Fibroblast of skin of left biceps (primary cell): ENCODE measurements at places on chromosomes 2 and 18.

DNA sequence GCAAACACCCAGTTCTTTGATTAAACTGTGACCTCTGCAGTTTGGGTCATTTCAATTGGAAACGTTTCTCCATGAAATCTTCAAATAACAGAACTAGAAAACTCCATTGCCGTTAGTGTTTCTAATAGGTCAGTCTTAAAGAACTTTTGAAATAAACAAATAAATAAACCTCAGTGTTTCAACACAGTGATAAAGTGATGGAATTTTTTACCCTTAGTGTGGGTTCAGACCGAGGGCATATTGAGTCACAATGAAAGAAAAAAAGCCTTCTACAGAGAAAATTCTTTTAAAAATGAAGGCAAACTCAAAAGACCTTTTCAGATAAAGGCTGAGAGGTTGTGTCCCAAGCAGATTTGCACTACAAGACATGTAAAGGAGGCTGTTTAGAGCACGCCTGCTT, 149.6 kb downstream of the NCKAP5 start:
- DNase-seq = no peak

DNA sequence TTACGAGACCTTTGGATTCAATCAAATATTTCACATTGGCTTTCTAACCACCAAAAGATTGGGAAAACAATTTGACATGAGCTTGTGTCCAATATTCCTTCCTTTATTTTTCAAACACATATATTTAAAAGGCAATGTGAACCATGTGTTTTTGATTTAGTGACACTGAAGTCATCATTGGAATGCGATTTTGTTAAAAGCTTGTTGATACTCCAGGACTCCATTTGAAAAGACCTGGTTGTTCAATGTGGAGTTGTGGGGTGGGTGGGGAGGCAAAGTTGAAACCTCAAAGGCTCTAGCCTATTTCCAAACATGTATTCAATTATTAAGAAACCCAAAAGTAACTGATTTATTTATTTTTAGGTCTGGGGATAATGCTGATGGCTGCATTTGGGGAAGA, 114.1 kb upstream of the TRIB2 start:
- DNase-seq = peak; percentile 42

DNA sequence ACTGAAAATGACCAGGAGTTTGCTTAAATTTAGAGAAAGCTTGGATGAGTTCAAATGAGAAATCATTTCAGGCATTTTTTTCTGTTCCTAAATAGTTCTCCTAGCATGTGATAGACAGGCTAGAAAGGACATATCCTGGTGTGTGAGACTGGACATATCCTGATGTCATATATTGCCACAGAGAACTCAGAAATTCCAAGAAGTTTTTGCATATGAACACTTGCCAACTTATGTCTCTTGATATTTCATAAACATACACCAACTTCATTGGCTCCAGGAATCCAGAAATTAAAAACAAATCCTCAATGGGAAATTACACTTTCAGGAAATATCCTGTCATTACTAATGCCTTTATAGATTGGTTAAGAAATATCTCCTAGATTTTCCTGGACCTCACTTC, 2.9 kb upstream of the SERPINB4 start:
- peak; percentile 17 for DNase-seq

GRCh38 chr18:57023275-57023882, 123.5 kb upstream of the BOD1L2 start:
- DNase-seq = no peak

GRCh38 chr2:64487256-64488049, 33.5 kb downstream of the LGALSL start:
- DNase-seq = no peak

DNA sequence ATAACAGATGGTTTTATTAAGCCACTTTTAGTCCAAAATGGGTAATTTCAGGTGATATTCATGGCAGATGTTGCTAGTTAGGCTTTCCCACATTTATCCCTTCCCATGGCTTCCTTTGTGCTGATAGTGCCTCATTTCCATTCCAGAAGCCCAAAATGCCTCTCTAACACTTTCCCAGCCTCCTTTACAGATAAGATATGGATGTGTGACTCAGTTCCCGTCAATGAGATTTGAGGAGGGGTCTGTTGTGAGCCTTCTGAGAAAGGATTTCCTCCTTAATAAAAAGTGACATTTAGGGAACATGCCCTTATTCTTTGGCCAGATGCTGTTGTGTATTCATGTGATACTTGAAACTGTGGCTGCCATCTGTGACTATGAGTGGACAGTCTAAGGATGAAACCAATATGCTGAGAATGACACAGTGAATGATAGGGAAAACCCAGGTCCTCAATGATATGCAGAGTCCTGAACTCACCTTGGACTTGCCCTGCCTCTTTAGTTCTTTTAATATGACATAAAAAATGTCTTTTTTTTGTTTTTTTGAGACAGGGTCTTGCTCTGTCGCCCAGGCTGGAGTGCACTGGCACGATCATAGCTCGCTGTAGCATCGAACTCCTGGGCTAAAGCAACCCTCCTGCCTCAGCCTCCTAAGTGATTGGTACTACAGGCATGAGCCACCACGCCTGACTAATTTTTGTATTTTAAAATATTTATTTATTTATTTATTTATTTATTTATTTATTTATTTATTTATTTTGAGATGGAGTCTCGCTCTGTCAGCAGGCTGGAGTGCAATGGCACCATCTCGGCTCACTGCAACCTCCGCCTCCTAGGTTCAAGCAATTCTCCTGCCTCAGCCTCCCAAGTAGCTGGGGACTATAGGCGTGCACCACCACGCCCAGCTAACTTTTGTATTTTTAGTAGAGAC, 5.8 kb upstream of the ACSL3 start:
- no peak for DNase-seq

DNA sequence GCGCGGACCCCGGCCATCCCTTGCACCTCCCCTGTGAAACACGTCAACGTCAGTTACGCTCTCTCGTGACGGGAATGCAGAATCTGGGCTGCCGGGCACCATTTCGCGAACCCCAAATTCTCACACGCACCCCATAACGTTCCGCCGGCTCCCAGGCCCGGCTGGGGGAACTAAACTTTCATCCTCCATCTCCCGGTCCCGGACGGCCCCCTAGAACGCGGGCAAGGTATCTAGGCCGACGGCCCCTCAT, 544 bp downstream of the DNAJC27 start:
- DNase-seq = no peak

DNA sequence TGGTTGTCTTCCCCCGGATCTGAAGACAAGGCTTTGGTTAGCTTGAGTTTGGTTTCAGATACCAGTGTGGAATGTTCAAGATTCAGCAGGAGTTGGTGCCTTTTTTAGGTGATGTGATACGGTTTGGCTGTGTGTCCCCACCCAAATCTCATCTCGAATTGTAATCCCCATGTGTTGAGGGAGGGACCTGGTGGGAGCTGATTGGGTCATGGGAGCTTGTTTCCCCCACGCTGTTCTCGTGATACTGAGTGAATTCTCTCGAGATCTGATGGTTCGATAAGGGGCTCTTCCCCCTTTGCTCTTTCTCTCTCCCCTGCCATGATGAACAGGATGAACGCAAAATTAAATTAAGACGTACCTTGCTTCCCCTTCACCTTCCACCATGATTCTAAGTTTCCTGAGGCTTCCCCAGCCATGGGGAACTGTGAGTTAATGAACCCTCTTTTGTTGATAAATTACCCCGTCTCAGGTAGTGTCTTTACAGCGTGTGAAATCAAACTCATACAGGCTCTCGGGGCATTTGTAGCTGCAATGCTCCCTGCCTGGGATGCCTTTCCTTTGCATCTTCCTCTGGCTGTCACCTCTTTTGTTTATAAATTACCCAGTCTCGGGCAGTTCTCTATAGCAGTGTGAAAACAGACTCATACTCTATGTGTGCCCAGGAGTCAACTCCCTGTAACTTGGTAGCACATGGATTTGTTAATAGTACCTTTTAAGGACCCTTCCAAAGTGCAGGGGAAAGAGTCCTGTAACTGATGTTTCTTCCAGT, 21.3 kb downstream of the PDCD1 start:
- DNase-seq = no peak

DNA sequence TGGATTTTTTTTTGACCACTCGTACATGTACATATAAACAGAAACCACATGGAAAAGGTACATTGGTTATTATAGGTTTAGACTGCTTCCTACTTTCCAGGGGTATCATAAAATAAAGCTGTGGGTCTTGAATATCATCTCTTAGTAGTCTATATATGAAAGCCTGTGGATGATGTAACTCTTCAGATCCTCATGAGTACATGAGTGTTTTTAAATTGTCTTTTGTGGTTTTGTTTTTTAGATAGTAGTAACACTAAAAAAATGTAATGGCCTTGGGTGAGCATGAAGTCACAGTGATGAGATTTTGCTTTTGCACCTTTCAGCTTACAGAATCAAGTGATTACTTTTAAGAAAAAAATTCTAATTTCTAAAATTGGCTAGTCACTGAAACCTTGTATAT, 80.2 kb downstream of the RAB3GAP1 start:
- DNase-seq = peak; percentile 13

GRCh38 chr18:28075501-28075900, 101.4 kb downstream of the CDH2 start:
- no peak for DNase-seq

- no peak for DNase-seq
These were observed 567.1 kb upstream of the POU3F3 start for GRCh38 chr2:104286841-104287240.

DNA sequence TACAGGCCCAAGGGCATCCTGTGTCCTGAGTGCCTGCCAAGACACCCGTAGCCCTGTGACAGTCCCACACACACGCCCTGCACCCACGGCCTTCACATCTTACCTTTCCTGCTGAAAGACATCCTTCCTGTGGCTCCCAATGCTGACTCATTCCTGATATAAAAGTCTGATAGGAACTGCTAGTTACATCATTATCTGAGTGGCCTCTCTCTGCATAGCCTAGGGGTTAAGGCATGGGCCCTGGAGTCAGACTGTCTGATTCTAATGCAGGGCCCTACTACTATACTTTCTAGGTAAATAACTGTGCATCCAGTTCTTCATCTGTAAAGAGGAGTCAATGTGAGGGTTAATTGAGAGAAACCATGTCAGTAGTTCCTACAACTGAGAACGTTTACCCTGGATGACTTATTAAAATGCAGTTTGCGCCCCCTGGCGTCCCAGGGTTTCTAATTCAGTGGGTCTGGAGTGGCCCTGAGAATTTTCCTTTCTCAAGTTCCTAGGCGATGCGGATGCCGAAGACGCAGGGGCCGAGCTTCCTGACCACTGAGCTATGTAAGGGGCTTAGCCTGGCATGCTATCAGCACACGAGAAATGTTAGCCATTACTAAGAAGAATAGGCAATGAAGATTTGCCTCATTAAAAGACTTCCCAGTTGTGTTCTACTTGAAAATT, 6.0 kb upstream of the GPR45 start:
- DNase-seq = peak; percentile 47

DNA sequence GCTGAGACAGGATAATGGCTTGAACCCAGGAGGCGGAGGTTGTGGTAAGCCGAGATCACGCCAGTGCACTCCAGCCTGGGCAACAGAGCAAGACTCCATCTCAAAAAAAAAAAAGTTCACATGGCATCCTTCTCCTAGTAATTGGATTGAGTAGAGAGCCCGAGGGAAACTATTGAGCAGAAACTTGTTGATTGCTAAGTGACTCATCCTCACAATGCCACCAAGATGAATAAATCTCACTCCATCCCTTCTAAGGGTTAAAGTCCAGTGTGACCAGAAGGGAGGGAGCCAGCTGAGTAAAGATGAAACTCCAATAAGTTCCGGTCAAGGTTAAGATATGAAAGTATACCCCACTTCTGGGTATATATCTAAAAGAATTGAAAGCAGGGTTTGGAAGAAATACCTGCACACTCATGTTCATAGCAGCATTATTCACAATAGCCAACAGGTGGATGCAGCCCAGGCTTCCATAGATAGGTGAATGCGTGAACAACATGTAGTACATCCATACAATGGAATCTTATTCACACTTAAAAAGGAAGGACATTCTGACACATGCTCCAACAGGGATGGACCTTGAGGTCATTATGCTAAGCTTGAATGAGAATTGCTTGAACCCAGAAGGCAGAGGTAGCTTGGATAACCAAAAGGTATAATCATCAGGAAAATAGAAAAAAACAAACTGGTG, 13.0 kb upstream of the FHL2 start:
- no peak for DNase-seq

DNA sequence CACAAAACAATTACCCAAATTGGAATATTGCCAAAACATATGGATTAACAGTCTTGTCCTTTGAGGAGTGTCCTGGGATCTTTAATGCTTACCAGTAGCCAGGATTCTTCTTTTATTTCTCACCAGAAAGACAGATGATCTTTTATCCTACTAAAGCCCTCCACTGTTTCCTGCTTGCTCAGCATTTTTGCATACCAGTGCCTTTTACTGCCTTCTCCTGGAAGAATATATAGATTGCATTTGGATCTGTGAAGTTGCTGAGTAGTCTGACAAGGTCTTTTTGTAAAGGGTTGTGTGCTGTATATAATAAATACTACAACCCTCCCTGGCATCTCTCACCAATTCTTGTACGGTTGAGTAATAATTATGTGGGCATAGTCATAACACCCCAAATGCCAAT, 652.2 kb downstream of the LRRTM4 start:
- DNase-seq = no peak

DNA sequence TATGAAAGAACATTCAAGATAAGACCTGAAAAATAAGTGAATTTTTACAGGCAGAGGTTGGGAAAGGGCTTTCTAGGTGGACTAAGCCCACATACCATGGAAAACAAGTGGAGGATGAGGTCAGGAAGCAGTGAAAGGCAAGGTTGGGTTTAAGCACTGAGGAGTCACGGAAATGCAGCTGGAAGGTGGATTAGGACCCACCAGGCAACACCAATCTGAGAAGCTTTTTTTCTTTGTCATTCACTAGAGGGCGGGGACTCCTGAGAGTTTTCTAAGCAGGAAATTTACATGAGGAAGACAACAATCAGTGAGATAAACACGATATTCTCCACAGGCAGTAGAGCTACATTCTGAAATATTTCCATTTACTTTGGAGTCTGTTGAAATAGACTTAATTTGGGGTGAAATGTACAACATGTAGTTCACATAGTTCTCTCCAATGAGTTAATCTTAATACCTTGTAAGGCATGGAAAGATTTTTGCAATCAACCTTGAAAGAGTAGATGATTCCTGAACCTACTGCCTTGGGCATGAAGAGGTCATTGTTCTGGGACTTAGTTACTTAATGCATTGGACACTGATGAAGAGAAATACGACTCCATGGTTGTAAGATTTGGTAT, 40.7 kb downstream of the VIT start:
- DNase-seq = no peak

DNA sequence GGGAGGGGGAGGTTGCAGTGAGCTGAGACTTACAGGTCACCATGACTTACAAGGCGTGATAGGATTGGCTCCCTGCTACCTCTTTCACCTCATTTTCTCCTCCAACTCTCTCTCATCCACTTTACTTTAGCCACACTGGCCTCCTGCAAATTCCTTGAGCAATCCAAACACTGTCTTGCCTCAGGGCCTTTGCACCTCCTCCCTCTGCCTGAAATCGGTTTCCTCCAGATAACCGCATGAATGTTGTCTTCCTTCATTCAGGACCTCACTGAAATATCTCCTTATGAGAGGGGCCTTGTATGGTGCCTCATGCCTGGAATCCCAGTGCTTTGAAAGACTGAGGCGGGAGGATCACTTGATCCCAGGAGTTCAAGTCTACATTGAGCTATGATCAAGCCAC, 21.8 kb downstream of the WNT10A start:
- no peak for DNase-seq

- DNase-seq = no peak
These were observed 33.1 kb upstream of the SNORC start for GRCh38 chr2:232836934-232837333.
